ENCODE measurements at places on chromosomes 1 and 21. TPM values are rescaled to one million over a fixed set of nuclear protein-coding genes. Genes with fewer than 3 reads are reported as not detected.

The SLAMF7 gene
- total RNA-seq = 0.14 TPM

GRCh38 chr1:247496581-247497285, 38.8 kb upstream of the OR2B11 start:
- no peak for DNase-seq

GRCh38 chr1:236007781-236008180, 57.1 kb downstream of the NID1 start:
- DNase-seq = no peak

The FMO4 gene
- 6.7 TPM for total RNA-seq

DNA sequence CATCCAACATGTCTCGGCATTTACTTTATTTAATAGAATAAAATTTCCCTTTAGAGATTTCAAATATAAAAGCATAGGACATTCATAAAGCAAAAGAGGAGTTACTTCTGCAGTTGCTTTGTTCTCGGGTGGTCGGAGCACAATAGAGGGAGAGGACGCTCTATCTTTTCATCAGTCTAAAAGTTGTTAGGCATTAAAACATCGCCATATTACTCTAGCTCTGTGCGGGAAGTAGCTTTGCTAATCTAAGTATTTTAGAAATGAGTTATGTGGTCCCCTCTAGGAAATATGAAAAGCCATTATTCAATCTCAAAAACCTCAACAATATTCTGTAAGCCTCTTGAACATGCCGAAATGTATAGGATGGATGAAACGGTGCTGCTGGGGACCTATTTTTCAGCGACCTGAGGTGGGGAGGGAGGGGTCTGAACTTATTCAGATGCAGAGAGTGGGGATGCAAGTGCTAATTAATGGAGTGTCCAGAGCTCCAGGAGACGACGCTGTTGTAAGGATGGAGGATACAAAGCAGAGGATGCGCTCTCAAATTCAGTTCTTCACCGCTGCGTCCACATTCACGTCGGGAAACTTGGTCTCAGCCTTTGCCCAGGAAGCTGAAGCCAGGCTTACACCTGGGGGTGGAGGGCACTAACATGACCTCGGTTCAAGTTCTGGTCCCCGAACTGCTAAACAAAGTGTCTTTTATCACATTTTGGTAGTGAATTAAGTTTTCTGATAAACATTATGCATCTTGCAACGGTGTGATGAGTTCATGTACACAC, 6.3 kb downstream of the CDKN2C start:
- no peak for DNase-seq

GRCh38 chr1:156480411-156481192, 20.0 kb downstream of the MEF2D start:
- no peak for DNase-seq

DNA sequence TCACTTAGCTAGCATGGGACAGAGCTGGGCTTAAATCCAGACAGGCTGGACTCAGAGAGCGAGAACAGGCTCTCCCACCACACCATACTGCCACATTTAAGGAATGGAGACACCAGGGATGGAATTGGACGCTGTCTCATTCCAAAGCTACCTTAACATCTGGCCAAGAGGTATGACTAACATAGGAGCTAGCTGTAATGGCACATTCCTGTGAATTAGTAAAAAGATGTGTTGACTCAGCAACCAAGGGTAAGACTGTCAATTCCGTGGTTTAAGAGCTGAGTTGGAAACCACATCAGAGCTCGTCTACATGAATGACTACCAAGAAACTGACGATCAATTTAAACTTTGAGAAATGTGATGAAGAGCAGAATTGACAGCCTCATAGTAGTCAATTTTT, 8.3 kb upstream of the TNFRSF9 start:
- no peak for DNase-seq

- DNase-seq = no peak
These were observed 1.3 kb downstream of the HPCA start for GRCh38 chr1:32887623-32888022.

Data from prostate gland (tissue), 2 donors.